ENCODE measurements at places on chromosomes 13 and 19. TPM values are rescaled to one million over a fixed set of nuclear protein-coding genes. Genes with fewer than 3 reads are reported as not detected.

- no peak for DNase-seq
Observed at GRCh38 chr13:110916301-110917142, 1.7 kb upstream of the ANKRD10 start.

- DNase-seq: no peak
Observed at GRCh38 chr13:98990701-98991100, 12.8 kb upstream of the DOCK9 start.

Gene ZNF256
- 3.0 TPM for total RNA-seq

Gene USHBP1
- 2.6 TPM for total RNA-seq

Gene TFPT
- 18.2 TPM for total RNA-seq

GRCh38 chr13:51759240-51759639 is 44.7 kb downstream of the DHRS12 start:
- DNase-seq: no peak

DNA sequence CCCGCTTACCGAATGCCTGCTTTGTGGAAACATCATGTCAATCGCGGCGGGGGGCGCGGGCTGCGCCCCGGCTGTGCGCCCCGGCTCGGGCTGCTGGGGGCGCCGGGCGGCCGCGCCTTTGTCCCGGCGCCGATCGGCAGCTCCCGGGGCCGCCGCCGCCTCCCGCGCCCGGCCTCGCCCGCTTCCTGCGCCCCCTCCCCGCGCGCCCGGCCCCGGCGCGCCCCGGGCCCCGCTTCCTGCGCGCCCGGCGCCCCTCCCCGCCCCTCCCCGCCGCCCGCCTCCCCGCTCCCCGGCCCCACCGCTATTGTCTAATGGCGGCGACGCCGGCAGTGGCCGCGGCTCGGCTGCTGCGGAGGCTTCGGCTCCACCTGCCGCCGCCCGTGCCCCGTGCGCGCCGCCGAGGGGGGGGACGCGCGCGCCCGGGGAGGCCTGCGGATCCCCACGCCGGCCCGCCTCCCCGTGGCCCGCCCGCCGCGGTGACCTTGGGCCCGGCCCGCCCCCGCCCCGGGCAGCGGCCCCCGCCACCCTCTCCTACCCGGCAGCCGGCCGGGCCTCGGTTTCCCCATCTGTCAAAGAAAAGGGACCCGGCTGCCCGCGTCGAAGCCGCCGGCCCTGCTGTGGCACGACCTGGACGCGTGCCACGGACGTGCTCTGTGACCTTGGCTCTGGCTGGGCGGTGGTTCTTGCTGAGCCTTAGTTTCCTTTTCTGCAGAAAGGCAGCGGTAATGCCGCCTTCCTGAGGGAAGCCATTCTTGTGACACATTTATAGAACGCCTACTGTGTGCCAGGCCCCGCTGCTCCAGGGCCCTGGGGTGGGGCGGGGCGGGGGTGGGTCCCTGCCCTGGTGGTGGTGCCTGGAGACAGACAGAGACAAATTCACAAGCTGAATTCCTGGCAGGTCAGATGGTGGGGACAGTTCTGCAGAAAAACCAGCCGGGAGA is at the start of gene TLE5:
Gene TLE5 (minus strand): TSS at position 331 of the 941 bp plus-strand sequence. CDS start 295 bp downstream, at position 36.
- DNase-seq: peak; percentile 84

DNA sequence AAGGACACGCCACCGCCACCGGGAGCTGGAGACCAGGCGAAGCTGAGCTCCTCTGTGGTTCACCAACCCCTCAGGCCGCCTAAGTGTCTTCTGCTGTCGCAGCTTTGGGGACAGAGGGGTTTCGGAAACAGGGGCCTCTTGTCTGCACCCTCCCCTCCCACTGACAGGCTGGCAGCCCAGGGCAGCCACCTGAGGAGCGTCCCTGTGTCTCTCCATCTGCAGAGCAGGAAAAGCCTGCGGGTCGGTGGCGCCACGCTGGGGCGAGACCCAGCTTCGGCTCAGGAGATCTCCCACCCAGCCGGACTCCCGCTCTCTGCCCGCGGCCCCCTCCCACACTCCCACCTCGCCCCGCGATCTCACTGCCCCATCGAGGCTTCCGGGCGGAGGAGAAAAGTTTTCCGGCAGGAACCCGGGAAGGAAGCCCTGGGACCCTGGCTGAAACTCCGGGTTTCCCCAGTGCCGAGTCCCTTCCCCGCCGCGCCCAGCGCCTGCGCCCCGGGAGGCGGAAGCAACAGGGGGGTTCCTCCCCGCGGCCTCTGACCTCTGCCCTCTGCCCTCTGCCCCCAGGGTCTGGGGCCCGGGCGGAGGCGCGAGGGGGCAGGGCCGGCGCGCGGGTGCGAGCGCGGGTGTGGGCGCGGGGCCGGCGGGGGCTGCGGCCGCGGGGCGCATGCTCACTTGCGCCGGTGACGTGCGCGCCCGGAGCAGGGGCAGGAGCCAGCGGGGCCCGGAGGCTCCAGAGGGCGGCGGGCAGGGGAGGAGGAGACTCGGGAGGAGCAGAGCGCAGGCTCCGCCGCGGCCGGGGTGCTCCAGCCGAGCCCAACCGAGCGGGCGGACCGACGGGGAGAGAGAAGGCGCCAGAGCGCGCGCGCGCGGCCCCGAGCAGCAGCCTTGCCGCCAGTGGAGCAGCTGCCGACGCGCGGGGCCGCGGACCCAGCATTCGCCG is at the start of gene ATP11A:
Gene ATP11A (plus strand): TSS at position 736 of the 943 bp plus-strand sequence. CDS start 379 bp downstream, outside the sequence.
- DNase-seq: peak; percentile 92

GRCh38 chr13:76934671-76935070 is 13.6 kb upstream of the ACOD1 start:
- no peak for DNase-seq

- DNase-seq: no peak
Observed at GRCh38 chr13:49307365-49307764, 59.6 kb downstream of the CDADC1 start.

- no peak for DNase-seq
Observed at GRCh38 chr19:6101991-6102390, 8.3 kb downstream of the RFX2 start.

DNA sequence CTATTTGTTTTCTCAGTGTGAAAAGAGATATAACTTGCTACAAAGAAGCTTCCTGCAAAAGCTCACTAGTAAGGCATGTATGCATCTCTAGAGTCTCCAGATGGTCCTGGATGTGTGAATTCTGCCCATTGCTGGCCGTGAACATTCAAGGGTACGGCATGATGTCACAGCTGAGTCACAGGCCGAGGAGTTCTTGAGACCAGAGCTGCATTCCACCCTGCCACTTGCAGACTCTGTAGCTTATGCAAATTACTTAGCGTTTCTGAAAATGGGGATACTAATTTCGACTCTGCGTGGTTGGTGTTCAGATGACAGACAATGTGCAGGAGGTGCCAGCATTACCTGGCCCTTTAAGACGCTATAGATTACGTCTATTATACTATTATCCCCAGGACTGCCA is 470.7 kb downstream of the ZNF536 start:
- no peak for DNase-seq

GRCh38 chr13:94749162-94749561 is 36.8 kb upstream of the SOX21 start:
- no peak for DNase-seq

- no peak for DNase-seq
Observed at GRCh38 chr13:49113526-49114286, 106.4 kb upstream of the MLNR start.

- DNase-seq: peak; percentile 76
Observed at GRCh38 chr19:6048793-6049405, 61.4 kb downstream of the RFX2 start.

DNA sequence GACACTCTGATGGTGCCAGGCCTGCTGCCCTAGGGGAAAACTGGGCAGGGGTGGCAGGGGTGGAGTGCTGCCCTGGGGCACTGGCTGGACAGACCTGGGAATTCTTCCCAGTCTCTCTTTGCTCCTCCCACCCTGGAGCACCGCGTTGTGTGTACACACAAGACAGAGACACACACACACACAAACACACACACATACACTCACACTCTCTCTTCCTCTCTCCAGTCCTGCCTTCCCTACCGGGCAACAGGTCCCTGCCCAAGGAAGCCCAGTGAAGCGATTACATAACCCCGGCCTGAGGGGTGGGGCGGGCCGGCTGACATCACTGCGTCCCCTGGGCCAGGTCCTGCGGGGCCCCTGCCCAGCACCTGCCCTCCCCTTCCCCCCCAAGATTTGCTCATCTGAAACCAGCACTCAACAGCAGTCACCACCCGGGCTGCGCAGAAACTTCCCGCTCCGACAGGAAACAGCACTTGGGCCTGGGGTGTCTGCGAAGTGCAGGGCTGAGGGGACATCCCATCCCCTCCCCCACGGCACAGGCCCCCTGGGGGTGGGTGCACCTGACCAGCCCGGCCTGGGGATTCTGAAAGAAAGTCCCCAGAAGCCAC is 1.2 kb downstream of the MKNK2 start:
- DNase-seq: peak; percentile 92

DNA sequence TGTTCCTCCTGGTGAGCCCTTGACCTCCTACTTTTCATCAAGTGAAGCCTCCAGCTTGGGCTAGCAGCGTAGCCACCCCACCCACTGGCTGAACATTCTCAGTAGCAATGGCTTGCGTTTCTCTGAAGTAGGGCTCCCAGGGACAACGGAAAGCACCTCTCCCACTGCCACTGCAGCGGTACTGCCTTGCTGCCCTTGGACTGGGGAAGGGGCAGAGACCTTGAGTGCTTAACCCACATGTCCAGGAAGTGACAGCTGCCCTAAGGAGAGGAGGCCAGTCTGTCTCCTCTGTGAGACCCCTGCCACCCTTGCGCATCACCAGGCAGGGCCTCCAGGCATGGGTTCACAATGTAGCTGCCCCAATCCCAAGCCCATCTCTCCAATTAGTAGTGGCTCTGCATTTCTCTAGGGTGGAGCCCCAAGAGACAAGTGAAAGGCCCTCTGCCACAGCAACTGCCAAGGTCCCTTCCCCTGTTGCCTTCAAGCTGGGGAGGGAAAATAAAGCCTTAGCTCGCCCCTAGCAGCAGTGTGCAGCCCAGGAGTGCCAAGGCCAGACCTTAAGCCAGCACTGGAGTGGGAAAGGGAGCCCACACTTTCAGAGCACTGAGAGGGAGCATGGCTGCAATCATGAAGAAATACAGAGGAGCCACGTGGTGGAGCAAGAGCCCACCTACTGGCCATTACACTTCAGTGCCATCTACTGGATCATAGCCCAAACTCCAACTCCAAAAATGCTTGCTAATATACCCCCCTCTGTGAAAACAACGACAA is 175.9 kb upstream of the TRPC4 start:
- peak; percentile 17 for DNase-seq

Gene NBEA
- 5.2 TPM for total RNA-seq

Gene APC2
- 0.24 TPM for total RNA-seq

- DNase-seq: peak; percentile 99
Observed at GRCh38 chr19:58558623-58559274, 338 bp upstream of the UBE2M start.

DNA sequence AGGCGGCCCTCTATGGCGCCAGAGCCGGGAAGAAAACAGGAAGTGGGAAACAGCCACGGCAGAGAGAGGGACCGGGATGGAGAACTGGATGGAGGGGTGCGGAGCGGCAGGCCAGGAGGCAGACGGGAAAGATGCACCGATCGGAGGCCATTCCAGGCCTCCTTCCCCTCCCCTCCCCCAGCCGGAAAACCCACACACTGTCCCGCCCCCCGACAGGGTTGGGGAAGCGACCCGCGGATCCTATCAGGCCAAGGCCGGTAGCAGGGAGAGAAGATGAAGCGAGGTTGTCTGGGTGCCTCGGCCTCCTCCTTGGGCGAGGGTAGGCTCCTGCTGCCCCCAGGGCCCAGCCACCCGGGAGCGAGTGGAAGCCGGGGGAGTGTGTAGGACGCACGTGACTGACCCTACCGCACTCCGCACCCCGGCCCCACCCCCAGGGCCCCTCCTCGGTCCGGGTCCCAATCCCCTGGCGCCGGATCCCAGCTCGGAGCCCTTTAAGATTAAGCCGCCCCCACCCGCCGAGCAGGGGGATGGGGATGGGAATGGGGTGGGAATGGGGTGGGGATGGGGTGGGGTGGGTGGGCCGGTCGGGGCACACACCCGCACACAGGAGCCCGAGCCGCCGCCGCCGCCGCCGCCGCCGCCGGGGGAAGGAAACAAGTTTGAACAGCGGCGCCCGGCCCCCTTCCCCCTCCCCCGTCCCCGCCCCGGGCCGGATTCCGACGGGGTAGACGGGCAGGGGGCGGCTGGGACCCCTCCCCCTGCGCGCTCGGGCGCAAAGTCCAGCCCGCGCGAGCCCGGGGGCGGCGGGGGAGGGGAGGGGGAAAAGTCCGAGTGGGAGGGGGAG is 1.5 kb downstream of the ERF start:
- DNase-seq: peak; percentile 79

DNA sequence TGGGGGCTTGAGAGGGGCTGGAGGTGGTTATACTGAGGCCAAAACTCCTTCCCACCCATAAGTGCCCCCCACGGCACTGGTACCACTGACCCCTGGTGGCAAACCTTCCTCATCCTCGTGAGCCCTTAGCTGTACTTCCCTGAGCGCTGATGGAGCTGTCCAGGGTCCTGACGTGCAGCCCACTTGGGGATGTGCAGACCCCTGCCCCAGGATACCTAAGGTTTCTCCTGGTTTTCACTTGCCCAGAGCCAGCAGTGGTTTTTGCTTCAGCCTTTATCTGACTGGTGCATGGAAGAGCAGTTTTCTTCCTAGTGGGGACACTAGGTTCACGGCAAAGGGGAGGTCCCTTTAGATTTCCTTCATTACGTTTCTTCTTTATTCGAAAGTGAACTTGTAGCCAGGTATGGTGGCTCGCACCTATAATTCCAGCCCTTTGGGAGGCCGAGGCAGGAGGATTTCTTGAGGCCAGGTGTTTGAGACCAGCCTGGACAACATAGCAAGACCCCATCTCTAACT is 28.7 kb upstream of the KCTD15 start:
- no peak for DNase-seq

DNA sequence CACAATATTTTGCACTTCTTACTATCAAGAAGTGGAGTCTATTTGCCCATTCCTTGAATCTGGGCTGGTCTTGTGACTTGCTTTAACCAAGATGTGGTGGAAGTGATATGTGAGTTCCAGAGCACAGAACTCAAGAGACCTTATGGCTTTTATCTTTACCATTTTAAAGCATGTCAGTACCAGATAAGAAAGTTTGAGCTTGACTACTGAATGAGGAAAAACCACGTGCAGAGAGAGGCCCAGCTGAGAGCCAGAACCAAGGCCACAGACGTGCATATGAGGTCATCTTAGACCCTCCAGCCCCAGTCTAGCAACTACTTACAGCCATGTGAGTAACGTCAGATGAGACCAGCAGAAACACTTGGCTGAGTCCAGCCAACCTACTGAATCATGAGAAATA is 6.3 kb upstream of the CDK8 start:
- no peak for DNase-seq

DNA sequence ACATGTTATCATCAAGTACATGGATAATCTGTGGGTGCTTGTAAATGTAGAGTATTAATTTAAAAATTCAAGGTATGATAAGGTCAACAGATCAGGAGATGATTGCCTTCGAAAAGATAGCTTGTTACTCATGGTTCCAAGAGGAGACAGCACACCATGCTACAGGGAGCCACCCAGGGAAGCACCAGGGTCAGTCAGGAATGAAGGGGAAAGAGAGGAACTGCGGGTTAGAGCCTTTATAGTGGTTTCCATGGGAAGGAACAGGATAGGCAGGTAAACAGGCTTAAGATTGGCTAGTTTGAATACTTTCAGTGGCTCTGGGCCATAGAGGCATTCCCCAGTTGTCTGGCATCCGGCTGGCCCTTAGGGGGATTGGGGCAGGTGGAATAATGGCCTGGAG is 74.2 kb upstream of the SERTM1 start:
- no peak for DNase-seq

GRCh38 chr13:73522937-73523336 is 464.1 kb downstream of the KLF5 start:
- no peak for DNase-seq

Data from mucosa of descending colon (tissue), 3 donors.